ENCODE measurements at places on chromosomes 5 and 9.

- DNase-seq = no peak
Measured at GRCh38 chr5:6181871-6182270, 196.5 kb downstream of the MED10 start.

DNA sequence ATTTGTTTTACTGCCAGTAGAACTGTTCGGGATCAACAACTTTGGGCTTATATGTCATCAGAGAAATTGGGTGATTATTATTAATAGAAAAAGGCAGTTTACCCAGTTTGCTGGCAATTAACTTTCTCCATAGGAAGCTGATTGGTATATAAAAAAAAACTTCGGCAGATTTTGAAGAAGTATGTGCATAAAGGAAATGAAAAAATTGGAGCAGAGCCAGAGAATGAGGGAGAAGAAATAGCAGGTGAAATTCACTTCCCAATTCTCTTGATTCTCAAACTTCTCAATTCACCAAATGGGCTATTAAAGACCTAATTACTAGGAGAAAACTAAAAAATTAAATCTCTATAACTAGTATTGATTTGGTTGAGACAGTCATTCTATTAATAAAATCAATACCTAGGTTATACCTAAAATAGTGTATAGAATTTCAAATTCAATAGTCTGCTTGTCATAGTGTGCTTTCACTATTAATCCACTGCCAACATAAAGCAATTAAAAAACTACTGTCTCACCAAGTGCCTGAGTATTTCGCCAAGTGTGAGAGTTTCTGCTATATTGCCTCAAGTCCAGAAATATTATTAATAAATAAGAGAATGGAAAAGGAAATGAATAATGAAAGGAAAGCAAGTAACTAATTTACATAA, 47.5 kb downstream of the STX17 start:
- no peak for DNase-seq

- no peak for DNase-seq
Measured at GRCh38 chr5:97834561-97834960, 651.5 kb upstream of the RIOK2 start.

DNA sequence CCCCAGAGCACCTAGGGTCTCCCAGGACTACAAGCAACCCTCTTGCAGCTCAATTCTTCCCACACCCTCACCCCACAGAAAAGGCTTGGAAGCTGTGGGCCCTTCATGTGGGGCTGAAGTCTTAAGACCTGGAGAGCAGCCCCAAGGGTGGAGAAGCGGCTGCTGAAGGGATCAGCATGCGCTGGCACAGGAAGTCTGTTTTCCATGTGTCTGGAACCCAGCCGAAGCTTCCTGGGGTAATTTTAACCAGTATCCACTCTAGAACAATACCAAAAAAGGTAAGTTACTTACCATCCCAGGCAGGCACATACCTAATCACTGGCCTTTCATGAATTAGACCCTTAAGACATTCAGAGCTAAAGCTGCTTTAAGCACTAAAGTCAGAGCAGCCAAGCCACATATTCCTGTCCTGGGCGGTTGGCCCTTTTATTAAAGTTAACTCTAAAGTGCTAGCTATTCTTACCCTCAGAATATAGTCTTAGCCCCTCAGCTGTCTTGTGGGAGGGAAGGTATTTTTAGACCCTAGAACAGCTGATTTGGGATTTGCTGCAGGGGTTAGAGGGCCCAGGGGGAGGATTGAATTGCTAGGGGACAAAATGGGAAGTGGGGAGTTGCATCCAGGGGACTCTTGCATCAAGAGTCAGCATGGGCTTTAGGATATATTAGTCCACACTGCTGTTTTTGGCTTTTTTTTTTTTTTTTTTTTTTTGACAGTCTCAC, 6.9 kb downstream of the IL17B start:
- peak; percentile 48 for DNase-seq

Measured in fibroblast of skin of scalp (primary cell).